Esophagus muscularis mucosa (tissue), 4 donors: ENCODE measurements at places on chromosomes 11 and 22. TPM values are rescaled to one million over a fixed set of nuclear protein-coding genes. Genes with fewer than 3 reads are reported as not detected.

DNA sequence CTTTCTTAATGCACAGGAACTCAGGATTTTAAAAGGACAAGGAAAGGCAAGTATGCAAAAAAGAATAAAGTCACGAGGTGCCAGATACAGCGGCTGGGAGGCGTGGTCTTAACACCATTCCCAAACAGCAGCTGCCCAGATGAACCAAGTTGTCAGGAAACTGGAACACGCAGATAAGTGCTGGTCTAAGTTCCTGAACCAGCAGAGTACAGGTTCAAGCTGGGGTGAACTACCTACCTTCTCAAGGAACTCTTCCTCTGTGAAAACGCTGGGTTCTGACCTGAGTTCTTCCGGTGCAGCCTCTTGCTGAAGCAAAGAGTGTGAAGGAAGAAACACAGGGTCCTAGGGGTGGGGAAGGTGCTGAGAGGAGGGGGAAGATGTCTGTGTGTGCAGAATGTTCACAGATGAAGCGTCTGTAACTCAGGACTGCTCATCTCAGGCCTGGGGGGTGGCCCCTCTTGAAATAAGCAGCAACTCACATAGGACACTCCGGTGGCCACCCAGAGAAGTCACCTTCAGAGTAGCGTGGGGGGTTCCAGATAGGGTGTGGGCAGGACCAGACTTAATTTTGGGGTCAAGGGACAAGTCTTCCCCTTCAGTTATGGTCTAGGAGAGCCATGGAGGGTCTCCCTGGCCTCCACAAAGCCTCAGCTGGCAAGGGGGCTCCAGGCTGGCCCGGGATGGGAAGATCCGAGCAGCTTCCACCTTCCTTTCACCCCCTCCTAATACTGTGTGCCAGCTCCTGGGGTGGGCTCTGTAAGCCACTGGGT is 3.2 kb downstream of the TPST2 start:
- H3K4me3 ChIP-seq, result no peak overlapping the region
- no peaks in the 10 kb centered on the region for H3K36me3 ChIP-seq
- no peak overlapping the region for H3K27ac ChIP-seq

DNA sequence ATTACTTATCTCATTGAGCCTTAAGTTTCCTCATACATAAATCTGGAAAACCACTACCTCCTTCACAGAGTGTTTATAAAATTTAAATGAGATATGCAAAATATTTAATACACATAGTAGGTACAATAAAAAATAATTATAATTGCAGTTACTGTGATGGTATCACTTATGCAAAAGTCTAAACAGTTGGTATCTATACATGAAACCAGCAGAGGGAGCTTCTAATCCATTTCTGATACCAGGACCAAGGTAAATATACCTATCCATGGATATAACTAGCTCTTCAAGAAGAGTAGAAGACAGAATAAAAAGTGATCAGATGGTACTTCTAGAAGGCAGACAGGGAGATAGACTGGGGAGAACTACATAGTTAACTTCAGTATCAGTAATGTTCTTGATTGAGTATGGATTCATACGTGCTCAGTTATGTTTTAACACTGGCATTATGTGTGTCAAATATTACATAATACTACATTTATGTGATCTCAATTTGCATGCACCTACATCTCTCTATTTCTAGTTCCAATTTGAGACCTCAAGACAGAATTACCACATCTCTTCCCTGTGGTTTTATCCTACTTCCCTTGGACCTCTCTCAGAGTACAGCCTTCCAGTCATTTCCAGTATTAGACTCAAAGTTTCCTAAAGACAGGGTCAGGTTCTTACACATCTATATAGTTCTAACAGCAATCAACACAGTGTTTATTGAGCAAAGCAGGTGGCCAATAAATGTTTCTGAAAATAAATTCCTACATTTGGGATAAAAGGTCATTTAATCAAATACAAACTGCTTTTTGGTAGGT is 13.7 kb upstream of the TSG101 start:
- H3K4me1 ChIP-seq, result no peaks in the 10 kb centered on the region
- H3K27me3 ChIP-seq, result no peaks in the 10 kb centered on the region
- H3K4me3 ChIP-seq, result no peak overlapping the region
- no peak overlapping the region for H3K27ac ChIP-seq
- no peak for DNase-seq

DNA sequence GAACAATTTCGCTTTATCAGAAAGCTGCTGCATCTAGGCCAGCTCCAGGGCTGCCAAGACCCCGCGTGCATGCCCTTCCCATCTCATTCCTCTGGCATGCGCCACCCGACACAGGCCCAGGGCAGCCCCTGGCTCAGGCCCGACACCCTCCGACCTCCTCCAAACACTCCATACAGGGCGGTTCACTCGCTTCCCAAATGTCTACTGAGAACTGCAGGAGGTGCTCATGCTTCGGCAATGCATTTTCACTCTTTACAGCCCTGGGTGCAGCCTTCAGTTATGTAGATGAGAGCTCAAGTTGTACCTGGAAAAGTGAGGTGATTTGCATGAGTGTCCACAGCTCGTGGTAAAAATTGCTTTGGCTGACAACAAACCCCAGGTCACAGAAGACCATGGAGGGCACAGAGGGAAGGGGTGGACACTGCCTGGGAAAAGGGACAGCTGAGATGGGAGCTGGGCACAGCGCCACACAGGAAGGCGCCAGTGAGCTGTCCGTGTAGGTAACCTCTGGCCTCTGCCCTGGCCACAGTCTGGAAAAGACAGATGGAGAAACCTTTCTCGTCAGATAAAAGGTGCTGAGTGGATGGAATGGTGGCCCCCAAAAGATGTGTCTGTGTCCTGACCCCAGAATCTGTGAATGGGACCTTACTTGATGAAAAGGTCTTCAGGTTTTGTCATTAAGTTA is 1351.9 kb downstream of the BRD1 start:
- no peak overlapping the region for H3K27ac ChIP-seq
- no peaks in the 10 kb centered on the region for H3K4me1 ChIP-seq
- DNase-seq, result no peak
- no peaks in the 10 kb centered on the region for H3K36me3 ChIP-seq
- no peak overlapping the region for H3K4me3 ChIP-seq
- H3K27me3 ChIP-seq, result no peaks in the 10 kb centered on the region

Gene OR8D4
- not detected for total RNA-seq

Gene GLYATL1
- not detected for total RNA-seq
